Renal pelvis (tissue), 12 donors: ENCODE measurements at places on chromosomes 6 and 20. TPM values are rescaled to one million over a fixed set of nuclear protein-coding genes. Genes with fewer than 3 reads are reported as not detected.

- DNase-seq = no peak
These were observed 51.4 kb downstream of the CLIC5 start for GRCh38 chr6:45964300-45964699.

GRCh38 chr6:21200134-21200870 lies 393.2 kb upstream of the SOX4 start:
- no peak for DNase-seq

GRCh38 chr20:45368221-45368980 lies 5.4 kb downstream of the SYS1 start:
- no peak for DNase-seq

DNA sequence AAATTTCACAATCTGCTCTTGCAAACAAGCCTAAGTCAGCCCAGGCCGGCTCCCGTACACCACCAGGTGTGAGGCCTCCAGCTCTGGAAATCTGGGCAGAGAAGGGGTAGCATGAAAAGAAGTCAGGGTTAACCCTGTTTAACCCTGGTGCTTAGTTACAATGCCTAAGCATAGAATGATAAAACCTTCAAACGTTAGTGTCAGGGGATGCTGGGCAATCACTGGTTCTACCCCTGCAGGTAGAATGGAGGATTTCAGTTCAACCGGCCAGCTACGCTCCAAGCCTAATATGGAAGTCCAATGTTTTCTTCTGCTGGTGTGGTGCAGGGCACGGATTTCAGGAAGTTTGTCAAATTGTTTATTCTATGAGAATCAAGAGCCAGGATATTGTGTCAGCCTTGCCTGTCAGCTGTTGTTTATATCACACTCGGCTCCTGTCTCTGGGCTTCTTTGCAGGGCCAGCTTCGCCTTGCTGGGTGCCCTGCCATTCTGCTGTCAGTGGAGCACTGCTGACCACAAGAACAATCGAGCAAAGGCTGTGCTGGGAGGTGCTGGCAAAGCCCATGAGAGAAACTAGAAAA lies 20.2 kb upstream of the CD93 start:
- DNase-seq = no peak

DNA sequence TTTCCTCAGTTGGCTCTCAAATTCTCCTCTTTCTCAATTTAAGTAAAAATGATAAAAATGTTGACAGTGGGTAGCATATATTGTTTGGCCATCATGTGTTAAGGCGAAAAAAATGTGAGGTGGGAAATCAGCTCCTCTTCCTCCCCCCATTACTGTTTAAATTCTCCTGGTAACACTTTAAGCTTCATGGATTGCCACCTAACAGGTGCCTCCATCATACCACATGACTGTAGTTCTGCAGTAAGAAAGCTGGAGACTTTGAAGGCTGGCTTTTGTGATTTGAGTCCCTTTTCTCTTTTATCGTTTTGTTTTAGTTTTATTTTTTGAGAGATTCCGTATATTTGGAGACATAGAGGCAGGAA lies 1.2 kb downstream of the ZFAND3 start:
- no peak for DNase-seq

GRCh38 chr6:104887350-104887749 lies 27.6 kb upstream of the HACE1 start:
- peak; percentile 72 for DNase-seq

DNA sequence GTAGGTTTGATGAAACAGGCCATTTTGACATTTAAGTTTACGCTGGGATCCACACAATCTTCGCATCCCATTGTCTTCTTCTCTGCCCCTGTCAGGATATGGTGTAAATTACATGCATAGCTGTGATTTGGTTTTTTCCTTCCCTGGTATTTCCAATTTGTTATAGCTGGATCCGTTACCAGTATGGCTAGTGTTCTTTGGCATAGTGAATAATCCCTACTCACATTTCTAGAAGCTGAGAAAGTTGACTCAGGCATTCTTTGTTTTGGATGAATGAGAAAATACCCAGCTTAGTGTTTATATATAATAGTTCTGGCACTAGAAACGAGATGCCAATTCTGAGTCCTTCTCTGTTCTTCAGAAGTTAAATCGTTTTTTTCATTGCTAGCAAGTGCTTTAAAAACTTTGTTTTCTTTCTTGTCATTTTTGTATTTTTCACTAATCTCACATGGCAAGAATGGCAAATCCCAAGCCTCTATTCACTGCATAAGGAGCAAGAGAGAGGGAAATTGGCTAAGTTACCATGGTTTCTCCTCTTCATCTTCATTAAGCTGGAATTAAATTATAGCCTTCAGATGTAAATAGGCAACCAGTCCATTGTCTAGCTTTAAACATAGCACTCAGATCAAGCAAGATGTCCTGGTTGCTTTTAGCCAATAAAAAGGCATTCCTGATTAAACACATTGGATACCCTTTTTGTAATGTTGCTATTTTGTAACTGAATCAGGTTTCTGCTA lies 91.9 kb upstream of the LAMP5 start:
- no peak for DNase-seq

DNA sequence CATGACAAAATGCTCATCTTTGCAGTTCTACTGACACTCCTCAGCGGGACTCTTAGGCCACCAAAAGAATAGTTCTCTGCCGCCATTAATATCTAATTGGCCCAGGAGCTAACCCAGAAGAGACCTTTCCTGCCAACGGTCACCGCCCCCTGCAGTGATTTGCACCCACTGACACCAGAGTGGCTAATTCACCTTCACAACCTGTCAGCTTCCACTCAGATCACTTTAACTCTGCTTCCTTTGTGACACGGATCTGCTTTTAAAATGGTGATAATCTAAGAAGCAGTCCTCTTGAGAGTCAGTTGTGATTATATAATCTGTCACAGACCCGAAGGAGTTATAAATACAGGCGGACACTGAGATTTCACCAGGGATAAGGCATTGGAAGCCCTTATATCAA lies 172.8 kb downstream of the FRK start:
- no peak for DNase-seq

- DNase-seq = no peak
These were observed 2.4 kb downstream of the MYO6 start for GRCh38 chr6:75751443-75751842.

- DNase-seq = no peak
These were observed 59.2 kb downstream of the RBM38 start for GRCh38 chr20:57450419-57450818.

GRCh38 chr6:13715444-13715883 lies 3.8 kb upstream of the RANBP9 start:
- DNase-seq = no peak

DNA sequence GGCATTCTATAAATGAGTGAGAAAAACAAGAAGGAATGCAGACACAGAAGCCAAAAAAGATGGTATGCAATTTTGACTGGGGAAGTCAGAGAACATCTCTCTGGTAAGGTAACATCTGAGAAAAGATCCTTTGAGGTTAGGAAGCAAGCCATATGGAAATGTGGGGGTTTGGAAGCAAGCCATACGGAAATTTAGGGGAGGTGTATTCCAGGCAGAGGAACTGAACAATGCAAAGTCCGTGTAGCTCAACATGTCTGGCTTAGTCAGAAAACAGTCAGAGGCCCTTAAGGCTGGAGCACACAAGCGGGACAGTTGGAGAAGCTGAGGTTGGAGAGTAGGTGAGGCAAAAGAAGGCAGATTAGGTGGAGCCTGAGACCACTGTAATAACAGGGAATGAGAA lies 35.3 kb downstream of the RALGAPA2 start:
- no peak for DNase-seq

GRCh38 chr6:75348882-75349261 lies 64.3 kb upstream of the TMEM30A start:
- DNase-seq = no peak

GRCh38 chr20:43444107-43444506 lies 13.6 kb upstream of the SRSF6 start:
- DNase-seq = no peak

DNA sequence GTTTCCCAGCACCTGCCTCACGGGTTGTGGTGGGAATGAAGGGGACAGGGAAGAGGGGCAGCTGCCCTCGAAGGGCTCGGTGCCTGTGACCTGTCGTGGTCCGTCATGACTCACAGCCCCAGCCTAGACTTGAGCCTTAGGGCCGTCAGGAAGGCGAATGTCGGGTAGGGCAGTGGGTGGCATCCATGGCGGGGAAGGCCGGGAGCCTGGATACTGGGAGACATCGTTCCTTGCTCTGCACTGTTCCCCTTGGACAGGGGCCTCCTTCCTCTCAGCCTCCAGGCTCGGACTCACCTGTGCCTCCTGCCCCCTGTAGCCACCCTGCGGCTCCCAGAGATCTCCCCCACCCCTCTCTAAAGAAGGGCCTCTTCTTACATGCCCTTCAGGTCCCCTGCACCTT lies 52.2 kb upstream of the APCDD1L start:
- DNase-seq = no peak

- DNase-seq = no peak
These were observed 215.2 kb upstream of the TAB2 start for GRCh38 chr6:149102324-149102723.

GRCh38 chr6:160238761-160239751 lies 19.6 kb downstream of the SLC22A2 start:
- no peak for DNase-seq

DNA sequence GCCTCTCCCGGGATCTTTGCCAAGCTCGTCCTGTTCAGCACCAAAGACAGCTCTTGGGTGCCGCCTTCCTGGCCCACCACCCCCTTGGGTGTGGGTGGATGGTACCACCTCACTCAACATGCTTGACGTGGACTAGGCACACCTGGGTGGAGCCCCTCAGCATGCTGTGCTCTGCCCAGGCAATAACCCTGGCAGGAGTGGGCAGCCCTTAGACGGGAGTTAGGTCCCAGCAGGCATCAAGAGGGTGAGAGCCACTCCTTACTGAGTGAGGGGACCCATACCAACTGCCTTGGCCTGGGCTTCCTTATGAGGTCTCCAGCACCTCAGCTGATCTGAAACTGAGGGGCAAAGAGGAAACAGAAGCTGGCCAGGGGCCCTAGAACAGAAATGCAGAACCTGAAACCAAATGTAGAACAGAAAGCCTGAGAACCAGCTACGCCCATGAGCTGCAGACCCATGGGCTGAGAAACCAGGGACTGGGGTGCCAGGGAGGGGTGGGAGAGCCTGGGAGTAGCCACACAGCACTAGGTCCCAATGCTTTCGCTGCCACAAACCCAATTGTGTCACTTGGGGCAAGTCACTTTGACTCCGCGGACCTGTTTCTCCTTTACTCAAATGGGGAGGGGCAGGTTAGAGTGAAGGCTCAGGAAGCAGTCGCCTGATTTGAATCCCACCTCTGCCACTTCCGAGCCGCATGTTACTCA lies 2.0 kb downstream of the FGD2 start:
- DNase-seq = no peak

DNA sequence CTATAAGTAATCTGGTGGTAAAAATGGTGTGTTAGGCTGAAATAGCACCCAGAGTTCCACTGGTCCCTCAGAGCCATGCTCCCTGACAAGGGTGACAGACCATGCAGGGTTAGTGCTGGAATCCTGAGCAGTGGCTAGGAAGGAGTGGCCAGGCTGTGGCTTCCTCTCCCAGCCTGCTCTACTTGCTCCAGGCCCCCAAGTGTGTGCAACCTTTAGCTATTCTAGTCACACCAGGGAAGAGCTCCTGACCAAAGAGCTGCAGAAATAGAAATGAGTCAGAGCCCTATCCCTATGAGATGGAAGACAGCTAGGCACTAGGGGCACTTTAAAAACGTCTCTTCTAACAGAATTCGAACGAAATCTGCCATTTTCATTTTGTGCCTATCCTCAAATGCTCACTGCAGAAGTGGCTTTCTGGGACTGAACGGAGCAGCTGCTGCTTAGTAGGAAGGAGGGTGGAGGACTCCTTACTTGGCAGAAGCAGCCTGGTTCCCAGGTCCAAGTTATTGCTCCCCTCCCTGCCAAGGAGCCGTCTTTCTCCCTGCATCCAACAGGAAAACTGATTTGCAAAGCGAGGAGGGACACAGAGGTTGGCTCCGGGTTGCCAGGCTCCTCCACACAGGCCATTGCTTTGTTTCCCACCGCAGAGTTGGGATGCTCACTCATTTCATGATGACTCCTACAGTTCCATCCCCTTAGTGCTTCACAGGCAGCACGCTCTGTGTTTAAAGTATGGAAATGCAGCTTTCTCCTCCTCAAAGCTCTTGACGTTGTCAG lies 754.5 kb downstream of the C6orf118 start:
- DNase-seq = no peak

GRCh38 chr20:1741309-1742048 lies 83.9 kb upstream of the SIRPG start:
- DNase-seq = no peak

DNA sequence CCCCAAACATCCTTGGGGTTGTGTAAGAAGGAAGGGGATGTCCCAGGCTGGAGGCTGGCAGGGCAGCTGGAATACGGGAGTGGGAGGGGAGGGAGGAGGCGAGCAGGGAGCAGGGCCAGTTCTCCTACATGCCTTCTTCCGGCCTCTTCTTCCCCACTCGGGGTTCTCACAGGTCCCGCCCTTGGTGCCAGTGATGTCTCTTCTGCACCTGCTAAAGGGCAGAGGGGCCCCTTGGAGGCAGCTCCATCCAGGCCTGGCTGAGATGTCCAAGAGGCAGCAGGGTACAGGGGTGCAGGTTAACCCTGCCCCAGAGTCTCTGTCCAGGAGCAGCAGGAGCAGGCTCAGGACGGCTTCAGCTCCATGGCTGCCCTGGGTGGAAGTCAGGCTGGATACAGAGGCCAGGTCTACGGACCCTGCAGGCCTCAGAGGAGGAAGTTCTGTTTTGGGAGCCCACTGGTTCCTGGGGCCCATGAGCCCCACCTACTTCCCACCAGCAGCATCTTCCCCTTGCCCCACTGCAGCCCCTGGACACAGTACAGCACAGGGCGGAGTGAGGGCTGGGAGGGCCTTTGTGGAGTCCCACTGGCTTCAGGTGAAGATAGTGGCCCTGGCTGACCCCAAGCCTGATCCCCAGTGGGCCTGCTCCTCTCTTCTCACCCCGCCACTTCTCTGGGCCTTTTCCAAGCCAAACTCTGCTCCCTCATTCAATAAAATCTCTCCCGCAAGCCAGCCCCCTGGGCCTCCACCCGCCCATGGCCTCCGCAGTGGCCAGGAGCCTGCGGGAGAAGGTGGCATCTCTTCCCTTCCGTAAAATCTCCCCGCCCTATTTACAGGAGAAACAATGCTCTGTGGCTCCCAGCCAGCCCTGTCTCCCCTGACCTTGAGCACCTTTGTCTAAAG lies 60.4 kb downstream of the YTHDF1 start:
- no peak for DNase-seq

GRCh38 chr6:166813461-166813860 lies 142.9 kb downstream of the RNASET2 start:
- DNase-seq = no peak

DNA sequence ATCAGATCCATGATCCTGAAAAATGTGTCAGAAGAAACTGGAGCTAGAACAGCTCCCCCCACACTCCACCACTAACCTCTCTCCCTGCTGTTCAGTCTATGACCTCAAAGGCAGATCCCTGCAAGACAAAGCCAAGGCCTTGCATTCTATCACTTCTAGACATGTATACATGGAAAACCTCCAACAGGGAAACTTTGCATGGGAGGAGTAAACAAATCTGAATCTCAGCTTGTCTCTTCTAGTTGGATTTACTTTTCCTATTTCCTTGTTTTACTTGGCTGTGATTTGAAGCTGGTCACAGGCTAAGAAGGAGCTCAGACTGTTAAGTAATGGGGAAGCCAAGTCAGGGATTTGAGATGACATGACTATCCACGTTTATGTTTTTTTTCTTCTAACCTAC lies 456.8 kb upstream of the CHD6 start:
- DNase-seq = peak; percentile 10

Gene TPD52L1
- polyA plus RNA-seq = 95.6 TPM

Gene BHLHE23
- polyA plus RNA-seq = not detected

Gene SUMO4
- 1.4 TPM for polyA plus RNA-seq

Gene RIPOR2
- 5.8 TPM for polyA plus RNA-seq

Gene DLK2
- 1.5 TPM for polyA plus RNA-seq

Gene IRF4
- 0.55 TPM for polyA plus RNA-seq

Gene PHACTR3
- 10.0 TPM for polyA plus RNA-seq

Gene HTR1E
- polyA plus RNA-seq = 0.60 TPM

Gene TFAP2C
- polyA plus RNA-seq = 0.81 TPM

Gene GPX5
- polyA plus RNA-seq = not detected

Gene CD40
- polyA plus RNA-seq = 3.8 TPM
